ENCODE measurements at places on chromosomes 12 and 14.

GRCh38 chr12:3116106-3116844 is 39.1 kb downstream of the TSPAN9 start:
- DNase-seq: no peak

GRCh38 chr12:38587594-38587993 is 271.0 kb downstream of the ALG10B start:
- DNase-seq: no peak

GRCh38 chr14:35861204-35861868 is 35.2 kb downstream of the BRMS1L start:
- no peak for DNase-seq

- DNase-seq: no peak
Measured at GRCh38 chr12:116263431-116263830, 14.1 kb downstream of the MED13L start.

- DNase-seq: no peak
Measured at GRCh38 chr12:108198043-108198442, 69.0 kb downstream of the WSCD2 start.

DNA sequence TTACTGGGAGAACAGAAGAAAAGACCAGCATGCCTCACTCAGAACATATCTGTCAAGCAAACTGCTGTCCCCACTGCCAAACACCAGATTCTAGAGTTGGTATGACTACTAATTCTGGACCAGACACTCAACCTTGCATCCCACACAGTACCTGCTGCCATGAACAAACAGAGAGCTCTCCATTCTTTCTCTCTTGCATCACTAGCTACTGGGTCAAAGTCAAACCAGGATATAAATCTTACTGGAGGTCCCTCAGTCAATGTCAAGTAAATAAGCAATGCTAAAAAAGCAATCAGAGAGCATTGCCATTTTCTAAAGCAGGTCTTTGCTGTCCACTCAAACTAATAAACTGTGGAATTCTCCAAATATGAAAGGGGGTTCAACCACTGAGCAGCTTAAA is 452.4 kb upstream of the SEL1L start:
- no peak for DNase-seq

DNA sequence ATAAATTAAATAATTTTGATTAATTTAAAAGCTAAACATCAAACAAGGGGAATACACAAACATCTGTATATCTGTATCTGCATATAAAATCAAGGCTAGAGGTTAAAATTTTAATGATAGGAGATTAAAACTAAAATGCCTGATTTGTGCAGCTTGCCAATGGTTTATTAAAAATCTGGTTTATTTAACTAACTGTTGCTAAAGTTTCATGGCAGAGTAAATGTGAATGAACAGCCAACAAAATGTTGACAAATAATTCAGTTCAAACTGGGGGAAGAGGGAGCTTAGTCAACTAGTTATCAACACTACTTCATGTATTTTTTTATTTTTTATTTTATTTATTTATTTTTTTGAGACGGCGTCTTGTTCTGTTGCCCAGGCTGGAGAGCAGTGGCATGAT is 43.0 kb downstream of the BTG1 start:
- DNase-seq: no peak

- DNase-seq: peak; percentile 26
Measured at GRCh38 chr14:53954551-53955228, 1.9 kb downstream of the BMP4 start.

GRCh38 chr12:45669093-45669492 is 60.4 kb upstream of the ARID2 start:
- no peak for DNase-seq

GRCh38 chr12:41325336-41325735 is 137.2 kb downstream of the PDZRN4 start:
- no peak for DNase-seq

DNA sequence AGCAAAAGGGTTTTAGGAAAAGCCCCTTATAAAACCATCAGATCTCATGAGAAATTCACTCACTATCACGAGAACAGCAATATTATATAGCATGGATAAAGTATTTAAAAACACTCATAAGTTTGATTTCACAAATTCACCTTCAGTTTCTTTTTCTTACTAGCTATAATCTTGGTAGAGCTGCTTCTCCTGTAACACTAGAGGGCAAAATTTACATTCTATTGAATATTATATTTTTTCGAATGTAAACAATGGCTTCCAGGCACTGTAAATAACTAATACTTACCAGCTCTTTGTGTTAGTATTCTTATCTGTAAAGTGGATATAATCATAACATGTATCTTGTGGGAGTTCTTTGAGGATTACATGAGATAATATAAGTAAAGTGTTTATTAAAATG is 259.6 kb downstream of the CCER1 start:
- DNase-seq: peak; percentile 4

GRCh38 chr14:45838597-45838996 is 585.6 kb upstream of the MIS18BP1 start:
- DNase-seq: no peak

DNA sequence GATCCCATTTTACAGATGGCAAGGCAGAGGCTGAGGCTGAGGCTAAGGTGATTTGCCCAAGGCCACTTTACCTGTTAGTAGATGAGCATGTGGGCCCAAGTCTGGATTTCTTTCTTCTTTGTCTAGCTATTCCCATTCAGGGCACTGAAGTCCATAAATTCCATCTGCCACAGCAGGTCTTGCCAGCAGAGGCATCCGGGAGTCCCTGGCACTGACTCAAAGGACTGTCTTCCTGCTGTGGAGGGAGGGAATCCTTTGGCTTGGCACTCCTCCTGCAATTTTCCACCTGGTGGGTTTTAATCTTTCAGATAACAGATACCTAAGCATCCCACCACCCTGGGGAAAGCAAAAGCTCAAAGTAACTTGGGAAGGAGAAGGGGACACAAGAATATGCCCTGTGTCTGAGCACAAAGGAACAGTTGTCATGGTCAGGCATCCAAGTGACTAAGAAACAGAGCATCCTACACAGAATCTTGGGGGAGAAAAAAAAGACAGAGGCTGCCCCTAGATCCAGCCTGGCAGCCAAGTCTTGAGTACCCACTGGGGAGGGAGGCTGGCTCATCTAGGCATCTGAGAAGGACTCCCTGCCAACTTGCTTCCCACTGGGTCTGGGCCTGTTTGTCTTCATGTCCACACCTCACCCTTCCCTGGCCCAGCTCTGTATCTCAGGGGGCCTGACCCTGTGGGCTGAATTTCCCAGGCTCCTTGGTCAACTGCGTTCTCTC is 35.6 kb upstream of the CMKLR1 start:
- no peak for DNase-seq

- DNase-seq: no peak
Measured at GRCh38 chr14:41785696-41786095, 179.0 kb downstream of the LRFN5 start.

- peak; percentile 42 for DNase-seq
Measured at GRCh38 chr12:107320929-107321631, 227.7 kb upstream of the CRY1 start.

- DNase-seq: no peak
Measured at GRCh38 chr14:35766700-35767082, 42.4 kb downstream of the RALGAPA1 start.

GRCh38 chr14:23469906-23470403 is 452 bp downstream of the NGDN start:
- DNase-seq: no peak

- DNase-seq: peak; percentile 62
Measured at GRCh38 chr14:35050652-35051051, 4.6 kb downstream of the FAM177A1 start.

DNA sequence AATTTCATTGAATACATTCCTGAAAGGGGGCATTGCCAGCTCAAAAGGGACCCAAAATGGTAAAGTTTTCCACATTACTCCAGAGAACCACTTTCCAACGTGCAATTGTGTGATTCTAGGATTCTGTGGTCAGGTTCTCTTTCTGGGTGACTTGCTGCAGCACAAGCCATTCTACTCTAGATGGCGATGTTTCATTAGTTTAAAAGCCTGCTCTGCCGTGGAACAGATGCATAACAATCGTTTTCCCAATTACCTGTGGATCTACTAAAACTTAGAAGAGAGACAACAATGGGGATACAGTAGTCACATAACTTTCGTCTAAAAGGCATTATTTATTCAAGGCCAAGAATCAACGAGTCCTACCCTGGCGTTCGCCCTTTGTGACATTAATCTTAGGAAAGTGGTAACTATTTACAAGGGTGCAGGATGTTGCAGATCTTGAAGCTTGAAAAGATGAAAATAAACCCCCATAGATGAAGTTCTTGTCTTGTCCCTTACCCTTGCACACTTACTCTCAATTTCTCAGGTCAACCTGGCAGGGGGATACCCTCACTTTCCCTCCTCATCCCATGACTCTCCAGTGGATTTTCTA is 400.9 kb downstream of the SNAPC1 start:
- DNase-seq: peak; percentile 66

- peak; percentile 30 for DNase-seq
Measured at GRCh38 chr12:100995201-100995600, 200.6 kb downstream of the ANO4 start.

DNA sequence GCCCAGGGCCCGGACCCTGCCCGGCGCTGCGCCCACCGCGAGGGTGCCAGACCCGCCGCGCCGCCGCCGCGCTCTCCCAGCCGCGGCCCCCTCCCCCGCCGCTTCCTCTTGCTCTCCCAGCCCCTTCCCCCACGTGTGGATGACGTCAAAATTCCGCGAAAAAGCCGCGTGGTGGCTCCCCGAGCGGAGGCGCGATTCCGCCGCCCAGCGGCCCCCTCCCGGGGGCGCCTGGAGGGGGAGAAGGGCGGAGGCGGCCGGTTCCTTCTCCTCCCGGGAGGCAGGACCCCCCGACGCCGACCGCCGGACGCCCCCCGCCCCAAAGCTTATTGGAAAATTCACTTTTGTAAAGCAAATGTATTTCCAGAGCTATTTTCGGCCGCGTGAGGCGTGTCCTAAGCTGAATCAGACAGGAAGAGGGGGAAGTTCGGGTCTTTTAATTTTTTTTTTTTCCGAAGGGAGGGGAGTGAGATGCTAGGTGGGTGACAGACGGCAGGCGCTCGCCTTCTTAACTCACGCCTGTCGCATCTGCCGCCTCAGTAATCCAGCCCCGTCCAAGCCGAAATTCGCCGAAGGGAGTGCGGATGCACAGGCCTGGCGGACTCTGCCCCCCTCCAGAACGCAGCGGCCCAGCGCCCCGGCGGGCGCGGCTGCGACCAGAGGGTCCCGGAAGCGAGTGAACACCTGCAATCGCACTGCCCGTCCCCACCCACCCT is 4.1 kb upstream of the CCND2 start:
- DNase-seq: no peak

- DNase-seq: peak; percentile 85
Measured at GRCh38 chr14:96167224-96168148, 37.2 kb upstream of the BDKRB2 start.

DNA sequence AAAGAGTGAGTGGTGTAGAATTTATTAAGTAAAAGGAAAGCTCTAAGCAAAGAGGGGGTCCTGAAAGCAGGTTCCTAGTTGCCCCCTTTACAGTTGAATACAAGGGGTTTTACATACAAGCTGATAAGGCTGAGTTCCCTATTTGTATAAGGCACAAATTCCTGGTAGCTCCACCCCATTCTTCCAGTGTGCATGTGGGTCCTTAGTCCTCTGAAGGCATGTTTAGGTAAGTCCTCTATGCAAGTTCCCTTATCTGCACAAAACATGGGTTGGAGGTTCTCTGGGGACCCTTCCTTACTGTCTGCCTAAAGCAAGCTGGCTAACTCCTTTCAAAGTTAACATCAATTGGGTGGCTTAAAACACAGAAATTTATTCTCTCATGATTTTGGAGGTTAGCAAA is 2.9 kb upstream of the FAR2 start:
- DNase-seq: no peak

- DNase-seq: peak; percentile 93
Measured at GRCh38 chr12:106138633-106139421, at the start of gene NUAK1. Gene NUAK1, minus strand, starts transcription at chr12:106138954. Its CDS starts 301 bp downstream, at chr12:106138653.

DNA sequence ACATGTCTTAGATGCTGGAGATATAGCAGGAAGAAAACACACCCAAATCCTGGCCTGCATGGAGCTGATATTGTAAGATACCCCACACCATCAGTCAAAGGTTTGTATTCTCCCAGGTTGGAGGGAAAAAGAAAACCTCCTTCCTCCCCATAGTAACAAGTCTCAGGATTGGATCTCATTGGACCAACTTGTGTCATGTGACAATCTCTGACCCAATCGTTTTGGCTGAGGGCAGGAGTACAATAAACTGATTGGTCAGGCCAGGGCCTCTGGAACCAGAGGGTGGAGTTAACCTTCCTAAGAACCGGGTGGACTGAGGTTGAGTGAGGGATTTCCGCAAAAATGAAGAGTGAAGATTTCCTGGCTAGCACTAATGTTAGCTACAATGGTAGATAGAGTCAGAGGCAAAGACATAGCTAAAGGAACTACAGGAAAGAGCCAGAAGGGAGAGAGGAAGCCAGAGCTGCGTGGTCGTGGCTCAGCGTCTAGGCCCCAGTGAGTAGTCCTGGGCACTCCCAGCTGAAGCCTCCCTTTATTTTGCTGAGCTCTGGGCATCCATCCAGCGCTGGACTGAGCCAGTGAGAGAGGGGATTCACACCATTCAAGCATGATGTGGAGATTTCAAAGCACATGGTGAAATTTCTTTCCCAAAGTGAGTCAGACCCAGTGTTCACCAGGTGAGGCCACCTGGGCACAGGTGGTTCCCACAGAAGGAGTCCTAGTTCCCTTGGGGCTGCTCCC is 219.9 kb downstream of the AACS start:
- no peak for DNase-seq

GRCh38 chr12:14843425-14843887 is at the start of gene ART4:
Gene ART4, minus strand, starts transcription at chr12:14843526. Its CDS starts 413 bp downstream, at chr12:14843113.
- no peak for DNase-seq

GRCh38 chr12:120534703-120535655 is 823 bp downstream of the RNF10 start:
- peak; percentile 69 for DNase-seq

Measured in GM03348 (cell line).